ENCODE measurements at places on chromosomes 1 and 21.

GRCh38 chr1:184025242-184025675 is 12.3 kb downstream of the COLGALT2 start:
- no peak for DNase-seq

GRCh38 chr1:113605146-113605545 is 154.1 kb downstream of the PHTF1 start:
- no peak for DNase-seq

GRCh38 chr1:6087377-6087772 is 41.7 kb downstream of the KCNAB2 start:
- no peak for DNase-seq

GRCh38 chr21:31675960-31676359 is 16.5 kb downstream of the SOD1 start:
- no peak for DNase-seq

- no peak for DNase-seq
Observed at GRCh38 chr1:12057382-12057781, 5.7 kb upstream of the TNFRSF8 start.

- DNase-seq = no peak
Observed at GRCh38 chr1:110520827-110521226, 1.9 kb upstream of the KCNA10 start.

- no peak for DNase-seq
Observed at GRCh38 chr1:162319493-162320175, 57.0 kb downstream of the SPATA46 start.

DNA sequence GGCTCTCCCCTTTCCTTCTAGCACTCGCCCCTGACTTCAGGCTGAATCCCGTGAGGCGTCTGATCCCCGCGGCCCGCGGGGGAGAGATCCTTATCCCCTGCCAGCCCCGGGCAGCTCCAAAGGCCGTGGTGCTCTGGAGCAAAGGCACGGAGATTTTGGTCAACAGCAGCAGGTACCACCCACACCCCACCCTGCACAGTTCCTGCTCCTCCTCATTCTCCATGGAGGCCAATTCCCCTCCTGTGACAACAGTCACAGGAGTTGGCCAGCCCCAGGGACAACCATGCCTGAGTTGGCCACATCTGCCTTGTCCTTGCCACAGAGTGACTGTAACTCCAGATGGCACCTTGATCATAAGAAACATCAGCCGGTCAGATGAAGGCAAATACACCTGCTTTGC is 20.0 kb downstream of the TMEM81 start:
- no peak for DNase-seq

- DNase-seq = no peak
Observed at GRCh38 chr1:75614399-75614756, 3.5 kb upstream of the SLC44A5 start.

GRCh38 chr1:230120921-230121381 is 53.9 kb downstream of the GALNT2 start:
- DNase-seq = no peak

Data from Jurkat, Clone E6-1 (cell line).